GM12864 (cell line): ENCODE measurements at places on chromosomes 12 and 14.
A peak's percentile ranks its signal among the peaks of the same experiment; 100 is the strongest.

GRCh38 chr12:4477129-4477528, 31.5 kb upstream of the FGF6 start:
- DNase-seq: no peak

GRCh38 chr14:89187501-89187900, 229.5 kb downstream of the FOXN3 start:
- DNase-seq: no peak

DNA sequence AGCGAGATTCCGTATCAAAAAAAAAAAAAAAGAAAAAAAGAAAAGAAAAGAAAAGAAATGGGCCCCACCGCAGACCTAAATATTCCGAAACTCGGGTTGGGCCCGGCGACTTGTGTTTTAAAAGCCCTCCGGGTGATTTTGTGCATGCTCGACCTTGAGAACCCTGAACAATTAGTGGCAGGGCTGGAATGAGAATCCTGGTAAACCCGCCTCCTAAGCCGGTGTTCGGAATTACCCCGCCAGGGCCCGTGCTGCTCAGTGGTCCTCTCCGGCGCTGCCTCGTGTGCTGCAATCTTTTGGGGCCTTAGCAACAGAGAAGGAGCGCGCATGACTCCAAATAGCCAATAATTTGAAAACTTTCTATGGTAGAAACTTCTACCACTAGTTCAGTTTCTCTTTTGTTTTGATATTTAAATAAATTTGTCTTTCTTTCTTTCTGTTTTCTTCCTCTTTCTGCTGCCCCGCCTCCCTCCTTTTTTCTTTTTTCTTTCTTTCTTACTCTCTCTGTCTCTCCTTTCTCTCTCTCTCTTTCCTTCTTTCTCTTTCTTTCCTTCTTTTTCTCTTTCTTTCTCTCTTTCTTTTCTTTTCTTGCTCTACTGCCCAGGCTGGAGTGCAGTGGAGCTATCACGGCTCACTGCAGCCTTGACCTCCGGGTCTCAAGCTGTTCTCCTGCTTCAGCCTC, 1.5 kb upstream of the GALNT6 start:
- DNase-seq: no peak

DNA sequence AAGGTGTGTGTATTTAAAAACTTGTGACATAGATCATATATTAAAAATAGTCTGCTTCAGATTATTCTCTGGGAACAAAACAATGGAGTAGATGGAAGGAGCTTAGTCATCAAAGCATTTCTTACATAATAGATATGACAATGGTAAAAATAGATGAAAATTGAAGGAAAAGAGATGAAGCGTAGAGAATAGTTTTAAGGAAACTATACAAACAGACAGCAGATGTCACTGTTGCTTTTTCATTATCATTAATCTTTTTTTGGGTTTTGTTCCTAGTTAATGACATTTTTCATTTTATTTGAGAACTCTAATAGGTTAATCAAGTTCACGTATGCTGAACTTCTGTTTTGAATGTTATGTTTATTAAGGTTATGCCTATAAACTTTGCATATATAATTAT, 149.2 kb upstream of the FBXO33 start:
- no peak for DNase-seq

DNA sequence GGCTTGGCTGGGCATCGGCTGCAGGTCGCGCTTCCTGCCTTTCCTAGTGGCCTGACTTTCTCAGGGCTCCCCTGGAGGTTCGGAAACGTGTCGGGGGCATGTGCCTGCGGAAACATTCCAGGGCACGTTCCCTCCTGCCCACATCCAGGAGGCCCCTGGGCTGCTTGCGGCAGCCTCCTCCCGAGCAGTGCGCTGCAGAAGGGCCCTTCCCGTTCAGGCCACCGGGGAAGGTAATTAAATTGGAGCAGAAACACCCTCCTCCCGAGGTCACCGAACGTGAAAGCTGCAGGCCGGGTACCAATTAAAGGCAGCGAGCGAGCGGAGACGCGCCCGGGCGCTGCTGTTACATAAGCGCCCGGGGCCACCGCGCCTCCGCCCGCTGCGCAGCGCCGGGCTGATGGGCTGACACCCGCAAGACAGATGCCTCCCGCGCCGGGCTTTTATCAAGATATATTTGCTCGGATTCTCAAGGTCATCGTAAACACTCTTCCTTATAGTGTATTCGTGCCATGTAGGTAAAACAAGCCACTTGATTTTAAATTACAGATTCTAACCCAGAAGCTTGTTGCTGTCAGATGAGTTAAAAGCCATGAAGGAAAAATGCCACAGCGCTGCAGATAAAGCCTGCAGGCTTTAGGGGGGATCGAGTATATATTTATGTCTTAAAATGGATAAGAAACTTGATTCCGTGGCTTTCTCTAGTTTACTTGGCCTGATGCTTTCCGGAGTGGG, 31.4 kb downstream of the SSPN start:
- no peak for DNase-seq

- DNase-seq: no peak
Measured at GRCh38 chr12:105949391-105949790, 189.4 kb downstream of the NUAK1 start.

- DNase-seq: no peak
Measured at GRCh38 chr12:38543151-38543550, 226.6 kb downstream of the ALG10B start.

- DNase-seq: no peak
Measured at GRCh38 chr12:117718559-117718958, 250.2 kb downstream of the KSR2 start.

DNA sequence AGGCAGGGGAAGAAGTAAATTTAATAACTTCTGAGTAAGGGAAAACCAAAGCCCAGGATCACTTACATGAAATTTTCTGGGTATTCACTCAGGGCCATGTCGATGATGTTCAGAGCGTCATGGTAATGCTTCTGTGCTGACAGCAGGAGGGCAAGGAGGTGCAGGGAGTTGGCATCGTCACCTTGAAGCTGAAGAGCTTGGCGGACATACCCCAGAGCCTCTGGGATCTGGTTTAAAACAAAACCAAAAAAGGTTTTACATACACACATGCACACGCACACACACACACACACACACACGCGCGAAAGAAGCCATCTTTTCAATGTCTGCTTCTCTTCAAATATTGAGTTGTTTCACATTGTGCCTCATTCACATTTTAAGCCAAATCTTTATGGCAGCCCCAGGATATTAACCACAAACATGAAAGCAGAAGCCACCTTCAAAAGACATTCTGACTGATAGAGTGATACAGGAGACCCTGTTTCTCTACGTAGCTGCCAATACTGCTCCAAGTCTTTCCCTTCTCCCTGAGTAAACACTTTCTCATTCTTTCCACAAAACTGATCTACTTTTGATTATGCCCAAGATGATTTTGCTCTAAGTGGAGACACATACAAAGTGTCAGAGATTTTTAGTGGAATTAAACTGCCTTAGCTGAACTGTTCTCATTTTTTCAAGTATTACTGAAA, 172.1 kb downstream of the TTC7B start:
- no peak for DNase-seq

DNA sequence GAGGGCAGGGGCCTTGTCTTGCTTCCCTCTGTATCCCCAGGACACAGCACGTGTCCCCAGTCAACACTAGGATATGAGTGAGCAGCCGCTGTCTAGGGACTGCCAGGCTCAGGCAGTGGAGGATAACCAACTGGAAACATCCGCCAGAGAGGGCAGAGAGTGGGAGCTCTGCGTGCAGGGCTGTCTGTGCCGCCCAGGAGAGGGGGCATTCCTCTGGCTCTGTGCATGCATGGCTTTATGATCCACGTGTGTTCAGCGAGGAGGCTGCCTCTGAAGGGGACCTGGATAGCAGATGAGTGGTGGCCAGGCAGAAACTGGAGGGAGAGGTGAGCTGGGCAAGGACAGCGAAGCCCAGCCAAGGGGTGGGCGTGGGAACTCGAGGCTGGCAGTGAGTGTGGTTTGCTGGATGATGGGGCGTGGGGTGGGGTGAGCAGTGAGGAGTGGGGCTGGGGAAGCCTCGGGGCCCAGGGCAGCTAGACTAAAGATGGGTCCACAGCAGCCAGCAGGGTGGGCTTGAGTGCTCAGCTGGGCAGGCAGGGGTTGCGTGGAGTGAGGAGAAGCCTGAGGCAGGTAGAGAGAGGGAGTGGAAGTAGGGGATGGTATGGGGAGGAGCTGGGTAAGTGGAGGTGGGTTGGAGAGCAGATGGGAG, 72.9 kb downstream of the PRIMA1 start:
- no peak for DNase-seq

DNA sequence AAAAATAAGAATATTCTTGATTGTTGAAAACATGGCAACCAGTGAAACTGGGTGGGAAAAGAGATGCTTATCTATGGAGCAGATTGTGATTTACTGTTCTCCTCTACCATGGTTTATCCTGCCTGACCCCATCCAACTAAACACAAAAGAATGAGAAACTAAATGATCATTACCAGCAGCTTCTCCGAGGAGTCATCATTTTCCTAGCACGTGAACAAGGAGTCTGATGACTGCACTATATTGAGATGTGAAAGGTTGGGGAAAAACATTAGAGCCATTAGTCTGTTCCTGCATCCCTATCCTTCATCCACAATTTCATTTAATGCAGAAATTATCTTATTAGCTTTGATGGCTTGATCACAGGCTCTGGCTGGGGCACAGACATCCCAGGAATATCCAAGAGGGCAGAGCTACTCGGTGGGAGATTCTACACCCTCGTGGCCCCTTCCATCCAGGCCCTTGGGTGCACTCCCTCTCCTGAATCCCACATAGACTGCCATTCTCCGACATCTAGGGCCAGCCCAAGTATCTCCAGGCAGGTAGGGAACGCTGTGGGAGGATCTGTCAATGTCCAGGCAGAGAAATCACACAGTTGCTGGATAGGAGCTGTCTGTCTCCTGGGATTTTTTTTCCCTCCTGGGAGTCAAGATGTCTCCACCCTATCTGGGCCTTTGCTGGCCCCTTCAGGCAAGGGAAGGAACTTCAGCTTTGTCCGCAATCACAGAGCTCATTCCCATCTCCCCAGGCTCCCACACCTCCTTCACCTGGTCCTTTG, 43.3 kb upstream of the DHRS4 start:
- no peak for DNase-seq

DNA sequence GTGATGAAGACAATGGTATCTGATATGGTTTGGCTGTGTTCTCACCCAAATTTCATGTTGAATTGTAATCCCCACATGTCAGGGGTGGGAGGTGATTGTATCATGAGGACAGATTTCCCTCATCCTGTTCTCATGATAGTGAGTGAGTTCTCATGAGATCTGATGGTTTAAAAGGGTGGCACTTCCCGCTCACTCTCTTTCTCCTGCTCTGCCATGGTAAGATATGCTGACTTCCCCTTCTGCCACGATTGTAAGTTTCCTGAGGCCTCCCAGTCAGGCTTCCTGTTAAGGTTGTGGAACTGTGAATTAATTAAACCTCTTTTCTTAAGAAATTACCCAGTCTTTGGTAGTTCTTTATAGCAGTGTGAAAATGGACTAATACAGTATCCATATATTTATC, 25.6 kb upstream of the PTHLH start:
- DNase-seq: no peak

- DNase-seq: no peak
Measured at GRCh38 chr14:20811986-20812975, 9.6 kb upstream of the RNASE1 start.

GRCh38 chr12:1630133-1630826, 1.2 kb downstream of the WNT5B start:
- DNase-seq: no peak

- no peak for DNase-seq
Measured at GRCh38 chr12:83378186-83378727, 691.6 kb downstream of the TMTC2 start.

DNA sequence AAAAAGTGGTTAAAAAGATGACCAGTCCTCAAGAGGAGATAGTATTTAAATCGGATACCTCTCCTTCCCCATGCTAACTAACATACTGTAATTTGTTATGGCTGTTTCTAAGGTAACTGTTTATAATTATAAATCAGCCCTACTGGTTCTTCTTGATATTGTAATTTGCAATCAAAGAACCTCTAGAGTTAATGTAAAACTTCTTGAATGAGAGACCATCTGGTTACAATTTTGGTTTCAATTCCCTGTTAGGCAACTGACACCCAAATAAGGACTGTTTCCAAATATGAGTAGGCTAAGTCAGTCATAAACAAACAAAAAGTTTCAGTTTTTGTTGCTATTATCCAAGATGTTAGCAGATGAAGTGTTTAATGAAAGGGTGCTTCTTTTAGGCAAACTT, 120.2 kb upstream of the DNM1L start:
- peak; percentile 56 for DNase-seq

- DNase-seq: no peak
Measured at GRCh38 chr12:98295681-98296080, 219.7 kb upstream of the TMPO start.

GRCh38 chr14:63287666-63288483, 30.9 kb downstream of the GPHB5 start:
- no peak for DNase-seq

- no peak for DNase-seq
Measured at GRCh38 chr14:59768855-59769375, 101.7 kb downstream of the RTN1 start.

DNA sequence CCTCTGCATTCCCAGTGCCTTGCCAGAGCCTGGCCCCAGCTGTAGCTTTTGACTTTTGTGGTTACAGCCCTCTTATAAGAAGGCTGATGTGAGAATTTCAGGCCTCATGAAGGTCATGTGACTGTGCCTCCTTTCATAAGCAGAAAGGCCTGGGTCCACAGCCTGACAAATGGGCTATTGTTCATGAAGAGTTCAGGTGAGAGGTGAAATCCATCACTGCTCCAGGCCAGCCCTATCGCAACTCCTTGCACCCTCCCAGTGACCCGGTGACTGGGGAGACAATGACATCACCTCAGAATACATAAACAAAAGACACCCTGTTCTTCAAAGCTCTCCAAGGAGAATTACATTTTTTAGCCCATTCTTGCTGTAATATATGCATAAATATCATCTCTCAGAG, 321.5 kb downstream of the PCNX1 start:
- DNase-seq: no peak

GRCh38 chr12:53739214-53740129, 12.2 kb upstream of the CALCOCO1 start:
- no peak for DNase-seq

GRCh38 chr14:83908419-83908818, 1621.5 kb upstream of the FLRT2 start:
- DNase-seq: no peak

DNA sequence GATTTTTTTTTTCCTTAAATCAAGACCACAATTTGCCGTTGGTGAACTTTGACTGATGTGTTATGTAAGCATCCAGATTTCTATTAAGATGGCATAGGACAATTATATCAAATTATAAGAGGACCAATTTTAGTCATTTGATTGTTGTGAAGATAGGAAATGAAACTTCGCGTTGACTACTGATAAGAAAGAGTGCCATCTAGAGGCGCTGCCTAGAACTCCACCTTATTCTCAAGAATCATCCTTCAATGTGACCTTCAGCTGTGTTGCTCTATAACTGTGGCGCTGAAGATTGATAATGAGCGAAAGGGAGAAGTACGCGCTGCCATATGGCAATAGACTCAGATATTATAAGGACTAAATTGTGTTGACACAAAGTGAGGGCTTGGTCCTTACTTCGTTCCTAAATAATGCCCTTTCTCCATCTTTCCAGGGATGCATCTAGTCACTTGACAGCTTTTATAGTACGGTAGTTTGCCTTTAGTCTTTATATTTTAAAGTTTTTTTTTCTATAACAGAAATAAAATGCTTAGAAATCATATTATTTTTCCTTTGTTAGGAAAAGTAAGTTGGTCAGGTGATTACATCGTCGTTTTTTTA, 350.8 kb upstream of the STXBP6 start:
- peak; percentile 4 for DNase-seq

GRCh38 chr14:71267691-71268090, 360.4 kb downstream of the PCNX1 start:
- no peak for DNase-seq
